ENCODE measurements at places on chromosomes 11 and 22.

DNA sequence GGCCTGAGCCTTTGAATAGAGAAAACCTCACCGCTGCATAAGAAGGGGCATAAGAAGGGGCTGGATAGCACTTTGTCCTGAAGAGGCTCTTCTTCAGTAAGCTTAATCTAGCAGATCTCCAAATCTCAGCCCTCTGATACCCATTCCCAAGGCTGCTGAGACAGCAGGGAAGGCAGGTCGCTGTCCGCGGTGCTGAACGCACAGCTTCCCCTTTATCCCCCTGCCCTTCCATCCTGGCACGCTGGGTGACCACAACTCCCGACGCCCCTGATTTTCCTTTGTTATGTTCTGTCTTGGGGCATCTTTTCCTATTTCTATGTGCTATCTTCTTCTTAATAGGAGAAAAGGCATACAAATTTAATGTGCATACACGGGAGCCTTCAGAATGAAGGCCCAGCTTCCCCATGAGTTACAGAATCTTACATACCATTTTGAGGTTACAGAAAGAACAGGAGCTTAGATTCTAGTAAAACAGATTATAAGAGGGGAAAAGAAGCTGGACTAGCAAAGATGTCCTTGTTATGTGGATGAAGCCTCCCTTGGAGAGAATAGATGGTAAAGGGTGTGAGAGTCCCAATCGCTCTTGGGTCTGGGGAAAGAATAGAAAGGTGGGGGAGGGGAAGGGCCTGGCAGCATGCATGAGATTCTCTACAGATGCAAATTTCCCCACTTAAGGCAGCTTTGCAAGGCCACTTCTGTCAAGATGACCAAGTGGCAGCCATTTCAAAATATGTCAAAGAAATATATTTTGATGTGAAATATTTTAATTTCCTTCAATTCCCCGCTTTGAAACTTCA is 5.7 kb upstream of the SULT4A1 start:
- peak; percentile 85 for DNase-seq

GRCh38 chr22:42907404-42908373 is 50.6 kb upstream of the ARFGAP3 start:
- peak; percentile 66 for DNase-seq

GRCh38 chr22:39176714-39177455 is 24.4 kb upstream of the CBX7 start:
- DNase-seq: no peak

DNA sequence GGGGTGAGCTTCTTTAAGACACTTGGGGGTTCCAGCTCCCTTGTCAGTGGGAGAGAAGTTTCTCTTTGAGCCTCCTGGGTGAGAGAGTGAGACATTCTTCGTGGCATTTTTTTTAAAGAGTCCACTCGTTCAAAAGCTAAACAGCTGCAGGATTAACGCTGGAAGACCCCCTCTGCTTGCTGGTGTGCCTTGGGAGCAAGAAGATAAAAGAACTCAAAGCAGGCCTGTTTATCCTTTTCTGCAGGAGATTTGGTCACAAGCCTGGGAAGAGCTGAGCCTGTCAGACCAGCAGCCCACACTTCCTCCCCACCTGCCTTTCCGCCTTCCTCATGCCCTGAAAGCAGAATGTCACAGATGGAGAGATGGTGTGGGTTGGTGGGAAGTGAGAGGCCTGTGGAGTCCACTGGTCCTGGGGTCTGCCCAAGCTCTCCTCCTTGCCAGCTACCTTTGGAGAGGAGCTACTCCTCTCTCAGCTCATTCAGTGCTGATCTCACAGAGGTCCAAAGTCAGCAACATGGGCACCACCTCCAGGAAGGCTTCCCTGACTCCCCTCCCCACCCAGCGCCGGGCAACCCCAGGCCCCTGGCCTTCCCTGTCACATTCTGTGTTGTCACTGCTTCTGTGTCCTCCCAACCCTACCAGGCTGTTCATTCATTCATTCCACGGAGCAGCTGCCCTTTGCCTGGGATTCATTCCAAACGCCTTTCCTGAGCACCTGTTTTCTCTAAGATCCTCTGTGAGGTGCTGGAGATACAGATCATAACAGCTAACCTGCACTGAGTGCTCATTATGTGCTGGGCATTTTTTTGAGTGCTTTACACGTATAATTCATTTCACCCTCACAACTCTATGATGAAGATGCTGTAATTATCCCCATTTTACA is 6.7 kb downstream of the GDPD5 start:
- no peak for DNase-seq

Data from right forelimb (tissue), 1 donor.